ENCODE measurements at places on chromosomes 2 and 18.
A peak's percentile ranks its signal among the peaks of the same experiment; 100 is the strongest.

GRCh38 chr2:88261725-88262124, 91.6 kb downstream of the THNSL2 start:
- DNase-seq: no peak

GRCh38 chr18:13422541-13423147, 204.1 kb downstream of the LDLRAD4 start:
- DNase-seq: no peak

- DNase-seq: peak; percentile 30
These were observed 153.0 kb upstream of the ITGA4 start for GRCh38 chr2:181304011-181304844.

- DNase-seq: no peak
These were observed 745.9 kb upstream of the SLC8A1 start for GRCh38 chr2:41197781-41198180.

- peak; percentile 22 for DNase-seq
These were observed 35.1 kb downstream of the NLRC4 start for GRCh38 chr2:32229635-32230034.

GRCh38 chr2:66569321-66569851, 134.5 kb downstream of the MEIS1 start:
- DNase-seq: peak; percentile 92

GRCh38 chr2:234673961-234674759, 177.3 kb upstream of the ARL4C start:
- no peak for DNase-seq

GRCh38 chr2:101762451-101763171, 65.1 kb downstream of the MAP4K4 start:
- DNase-seq: peak; percentile 81

- DNase-seq: no peak
These were observed 212.1 kb downstream of the TTC32 start for GRCh38 chr2:19689646-19690168.

- DNase-seq: no peak
These were observed 91.3 kb upstream of the TNP1 start for GRCh38 chr2:216951171-216951570.

DNA sequence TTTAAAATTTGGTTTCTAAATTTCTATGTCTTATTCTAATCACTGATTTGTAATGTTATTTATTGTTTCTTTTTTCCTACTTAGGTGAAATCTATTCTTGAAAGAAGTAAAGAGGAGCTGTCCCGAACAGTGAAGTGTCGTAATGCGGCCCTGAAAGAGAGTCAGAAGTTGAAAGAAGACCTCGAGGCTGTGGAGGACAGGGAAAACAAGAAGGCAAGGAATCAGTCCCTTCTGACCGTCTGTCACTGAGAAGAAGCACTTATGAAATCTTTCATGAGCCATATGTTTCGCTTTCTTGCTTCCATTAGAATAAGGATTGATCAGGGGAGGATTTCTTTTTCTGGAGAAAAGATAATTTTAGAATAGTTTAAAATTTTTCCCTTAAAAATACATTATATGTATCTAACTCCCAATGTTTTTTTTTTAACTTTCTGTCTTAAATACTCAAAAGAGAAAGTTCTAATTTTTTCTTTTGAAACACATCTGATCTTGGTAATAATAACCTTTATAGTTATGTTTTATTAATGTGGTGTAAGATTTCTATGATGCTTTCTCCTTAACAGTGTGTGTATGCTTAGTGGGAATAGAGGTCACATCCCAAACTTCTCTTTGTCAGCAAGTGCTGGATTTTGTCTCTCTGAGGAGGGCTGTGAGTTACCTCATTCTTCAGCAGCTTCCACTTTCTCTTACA, 79.0 kb downstream of the CCDC150 start:
- DNase-seq: no peak

- peak; percentile 62 for DNase-seq
These were observed 10.9 kb upstream of the DLX2 start for GRCh38 chr2:172113617-172114016.

DNA sequence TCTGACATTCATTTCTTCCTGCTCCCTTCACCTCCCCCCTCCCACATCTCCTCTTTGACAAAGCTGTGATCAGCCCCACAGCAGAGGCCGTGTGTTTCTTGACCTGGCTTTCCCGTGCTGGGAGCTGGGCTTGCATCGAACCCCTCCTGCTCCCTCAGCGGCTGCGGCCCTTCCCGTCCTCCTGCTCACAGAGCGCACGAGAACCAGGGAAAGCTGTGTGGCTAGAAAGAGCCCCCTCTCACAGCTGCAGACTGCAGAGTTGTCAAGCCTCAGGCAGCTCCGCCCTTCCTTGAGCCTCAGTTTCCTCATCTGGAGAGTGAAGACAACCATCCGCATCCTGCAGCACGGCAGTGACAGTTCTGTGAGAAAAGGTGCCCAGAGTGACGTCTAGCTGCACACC, 65.7 kb upstream of the GLI2 start:
- no peak for DNase-seq

GRCh38 chr2:202689459-202689858, 54.7 kb downstream of the FAM117B start:
- no peak for DNase-seq

GRCh38 chr18:48581206-48581605, 42.4 kb downstream of the CTIF start:
- no peak for DNase-seq

- peak; percentile 41 for DNase-seq
These were observed 34.0 kb downstream of the LOXHD1 start for GRCh38 chr18:46622999-46623398.

DNA sequence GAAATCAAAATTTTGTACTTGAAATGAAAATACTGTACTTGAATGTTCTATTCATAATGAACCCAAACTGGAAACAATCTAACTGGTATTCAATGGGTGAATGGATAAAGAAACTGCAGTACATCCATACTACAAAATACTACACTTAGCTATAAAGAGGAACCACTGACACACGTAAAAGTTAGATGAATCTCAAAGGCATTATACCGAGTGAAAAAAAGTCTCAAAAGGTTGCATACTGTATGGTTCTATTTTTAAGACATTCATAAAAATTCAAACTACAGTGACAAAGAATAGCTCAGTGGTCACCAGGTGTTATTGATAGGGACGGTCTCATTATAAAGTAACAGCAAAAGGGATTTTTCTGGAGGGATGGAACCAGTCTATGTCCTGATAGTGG, 41.1 kb downstream of the COBLL1 start:
- DNase-seq: no peak

GRCh38 chr2:3594493-3595281, at the start of gene COLEC11:
Gene COLEC11 (plus strand): TSS chr2:3595112. CDS start chr2:3604341, 9,229 bp downstream.
- DNase-seq: no peak

- peak; percentile 40 for DNase-seq
These were observed 721 bp downstream of the MCEE start for GRCh38 chr2:71129114-71129901.

GRCh38 chr2:69720404-69720803, 21.5 kb upstream of the ANXA4 start:
- peak; percentile 17 for DNase-seq

DNA sequence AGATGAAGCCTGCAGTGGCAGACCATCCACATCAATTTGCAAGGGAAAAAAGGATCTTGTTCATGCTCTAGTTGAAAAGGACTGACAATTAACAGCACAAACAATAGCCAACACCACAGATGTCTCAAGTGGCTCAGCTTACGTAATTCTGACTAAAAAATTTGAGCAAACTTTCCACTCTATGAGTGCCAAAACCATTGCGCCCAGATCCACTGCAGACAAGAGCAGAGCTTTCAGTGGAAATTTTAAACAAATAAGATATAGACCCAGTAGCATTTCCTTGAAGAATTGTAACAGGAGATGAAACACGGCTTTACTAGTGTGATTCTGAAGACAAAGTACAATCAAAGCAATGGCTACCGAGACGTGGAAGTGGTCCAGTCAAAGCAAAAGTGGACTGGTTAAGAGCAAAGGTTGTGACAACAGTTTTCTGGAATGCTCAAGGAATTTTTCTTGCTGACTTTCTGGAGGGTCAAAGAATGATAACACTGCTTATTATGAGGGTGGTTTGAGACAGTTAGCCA, 12.0 kb upstream of the ZNF396 start:
- DNase-seq: no peak

GRCh38 chr2:41718705-41719104, 329.1 kb upstream of the PKDCC start:
- DNase-seq: no peak

DNA sequence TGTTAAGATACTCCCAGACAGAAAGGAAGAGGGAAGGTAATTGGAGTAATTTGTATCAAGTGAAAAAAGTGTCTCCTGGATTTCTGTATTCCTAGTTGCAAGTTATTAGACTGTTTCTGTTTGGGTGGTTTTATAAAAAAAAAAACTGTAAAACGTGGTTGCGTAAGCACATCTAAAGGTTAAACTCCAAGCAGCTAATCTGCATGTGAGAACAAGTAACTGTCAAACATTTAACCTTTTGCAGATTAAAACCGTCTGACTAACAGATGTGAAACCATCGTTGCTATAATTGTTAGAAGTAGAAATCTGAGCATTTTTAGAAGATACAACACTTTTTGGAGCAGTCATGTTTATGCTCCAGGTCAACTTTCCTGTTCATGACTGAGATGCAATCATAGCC, 72.3 kb downstream of the AFF3 start:
- DNase-seq: no peak

DNA sequence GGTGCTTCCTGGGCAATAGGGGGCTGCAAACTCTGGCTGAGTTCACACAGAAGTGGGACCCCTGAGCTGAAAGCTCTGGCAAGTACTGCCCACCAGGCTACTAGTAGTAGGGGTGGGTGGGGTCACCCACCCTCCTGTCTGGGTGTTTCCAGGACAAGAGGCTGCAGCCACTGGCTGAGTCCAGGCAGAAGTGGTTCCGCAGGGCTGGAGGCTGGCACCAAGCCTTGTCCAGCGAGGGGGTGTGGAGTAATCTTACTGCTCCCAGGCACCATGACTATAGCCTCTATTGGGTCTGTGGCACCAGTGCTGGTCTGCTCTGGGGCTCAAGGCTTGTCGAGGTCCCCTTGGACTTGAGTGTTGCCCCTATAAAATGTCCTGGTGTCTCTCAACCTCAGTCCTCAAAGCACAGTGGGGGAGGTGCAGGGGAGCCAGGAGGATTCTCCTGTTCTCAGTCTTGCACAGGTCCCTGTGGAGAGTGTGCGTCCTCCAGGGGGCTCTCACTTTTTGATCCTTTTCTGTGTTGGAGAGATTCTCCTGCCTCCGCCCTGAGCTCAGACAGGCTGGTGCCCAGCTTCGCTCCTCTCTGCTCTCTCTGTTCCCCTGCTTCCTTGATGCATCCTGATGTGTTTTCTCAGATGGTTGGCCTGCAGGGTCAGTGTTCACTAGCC, 48.1 kb downstream of the NUP35 start:
- peak; percentile 8 for DNase-seq

- DNase-seq: no peak
These were observed 63.7 kb upstream of the OTOF start for GRCh38 chr2:26541401-26542193.

DNA sequence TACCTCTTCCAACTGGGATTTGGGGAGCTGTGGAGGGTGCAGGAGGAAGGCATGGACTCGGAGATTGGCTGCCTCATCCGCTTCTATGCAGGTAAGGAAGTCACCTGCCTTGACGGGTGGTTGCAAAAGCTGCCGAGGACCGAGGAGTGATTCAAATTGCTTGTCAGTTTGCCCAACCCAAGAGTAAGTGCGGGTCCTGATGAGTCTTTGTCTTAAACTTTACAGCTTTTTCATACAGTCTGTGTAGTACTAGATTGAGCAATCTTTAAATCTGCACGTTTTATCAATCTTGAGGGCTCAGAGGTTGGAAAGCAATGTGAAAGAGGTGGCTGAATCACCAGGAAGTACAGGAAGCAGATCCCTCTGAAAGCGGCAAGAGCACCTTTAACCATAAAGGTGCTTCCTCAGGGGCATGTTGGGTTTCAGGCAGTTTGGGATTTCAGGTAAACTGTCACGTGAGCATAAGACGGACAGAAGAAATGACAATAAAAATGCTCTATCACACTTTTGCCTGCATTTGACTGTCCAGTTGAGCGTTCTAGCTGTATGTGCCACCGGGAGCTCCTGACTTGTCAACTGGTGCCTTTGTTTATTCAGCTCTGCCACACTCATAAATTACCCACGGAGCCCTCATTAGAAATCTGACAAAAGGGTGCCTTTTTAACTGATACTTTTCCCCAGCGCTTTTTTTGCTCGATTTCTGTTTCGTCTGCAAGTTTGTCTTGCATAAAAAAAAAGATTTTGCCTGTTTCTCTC, 2.0 kb downstream of the PHLPP1 start:
- peak; percentile 54 for DNase-seq

DNA sequence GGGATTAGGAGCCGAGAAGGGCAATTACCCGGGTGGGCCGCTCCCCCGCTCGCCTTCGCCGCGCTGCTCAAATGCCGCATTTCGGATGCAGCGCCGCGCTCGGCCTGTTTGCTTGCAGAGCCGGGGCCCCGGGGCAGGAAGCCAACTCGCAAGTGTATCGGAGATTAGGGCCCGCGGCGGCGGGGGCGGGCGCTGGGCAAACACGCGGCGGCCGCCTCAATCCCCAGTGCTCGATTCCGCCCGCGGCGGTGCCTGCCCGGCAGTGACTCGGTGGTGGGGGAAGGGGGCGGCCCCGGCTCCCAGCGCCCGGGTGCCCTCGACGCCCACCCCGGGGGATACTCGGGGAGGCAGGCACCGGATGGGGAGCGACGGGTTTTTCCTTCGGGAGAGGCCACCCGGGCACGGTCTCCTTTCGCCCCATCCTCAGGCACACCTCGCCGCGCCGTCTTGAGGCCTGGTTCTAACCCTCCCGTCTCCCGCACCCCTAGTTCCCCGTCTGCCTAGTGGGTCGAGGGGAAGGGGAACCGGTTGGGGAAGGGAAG, 26.6 kb upstream of the NOTO start:
- DNase-seq: peak; percentile 85

DNA sequence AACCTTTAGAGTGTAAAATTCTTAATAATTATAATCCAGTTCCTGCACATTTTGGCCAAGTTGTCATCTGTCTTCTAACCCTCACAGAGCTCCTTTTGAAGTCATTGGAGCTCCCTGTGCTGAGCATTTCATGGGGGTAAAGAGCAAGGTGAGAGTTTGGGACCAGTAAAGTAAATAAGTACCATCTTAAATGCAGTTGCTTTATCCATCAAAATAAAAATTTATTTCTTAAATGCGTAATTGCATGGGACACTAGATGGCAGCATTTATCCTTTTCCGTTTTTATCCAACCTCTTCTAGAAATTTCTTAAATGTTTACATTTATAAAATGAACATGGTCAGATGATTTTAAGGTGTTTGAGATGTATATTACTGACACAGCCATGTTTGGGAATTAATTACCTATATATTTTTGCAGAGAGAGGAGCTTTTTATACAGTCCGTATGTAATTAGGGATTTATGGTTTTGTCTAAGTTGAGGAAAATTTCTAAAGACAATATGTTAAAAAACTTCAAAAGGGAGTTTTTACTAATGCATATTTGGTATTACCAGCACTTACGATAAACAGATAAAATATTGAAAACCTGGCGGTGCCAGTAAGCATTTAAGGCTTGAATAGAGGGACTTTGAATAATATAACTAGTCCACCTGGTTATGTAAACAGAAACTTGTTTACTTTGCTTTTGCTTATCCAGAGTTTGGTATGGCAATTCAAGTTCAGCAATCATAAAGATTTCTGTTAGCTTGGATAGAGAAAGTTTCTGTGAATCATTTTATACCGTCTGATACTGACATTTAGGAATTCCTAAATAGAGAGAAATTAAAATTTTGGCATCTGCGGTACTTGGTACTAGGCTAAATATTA, 54.5 kb downstream of the ACSL3 start:
- DNase-seq: no peak

Measured in NCI-H82 (cell line).